ENCODE measurements at places on chromosomes 7 and 10.

GRCh38 chr7:133428876-133429275 is 176.0 kb downstream of the EXOC4 start:
- DNase-seq, result no peak

DNA sequence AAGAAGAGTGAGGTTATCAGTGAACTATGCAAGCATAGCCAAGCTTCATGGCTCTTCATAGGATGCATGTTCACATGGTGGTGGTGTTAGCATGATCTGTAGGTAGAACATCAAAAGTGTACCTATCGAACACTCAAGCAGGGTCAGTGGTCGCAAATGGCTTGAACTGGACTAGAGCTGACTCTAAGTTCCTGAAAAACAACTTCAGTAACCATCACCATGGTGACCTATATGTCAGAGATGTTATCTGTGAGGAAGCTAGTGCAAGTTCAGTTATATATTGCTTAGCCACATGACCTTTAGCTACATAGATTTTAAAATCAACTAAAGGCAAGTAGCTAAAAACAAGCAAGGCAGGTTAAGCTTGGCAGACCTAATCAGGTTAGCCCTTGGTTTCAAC is 163.1 kb upstream of the AGR3 start:
- DNase-seq, result no peak

- DNase-seq, result no peak
Observed at GRCh38 chr7:99191869-99192596, 15.9 kb downstream of the KPNA7 start.

DNA sequence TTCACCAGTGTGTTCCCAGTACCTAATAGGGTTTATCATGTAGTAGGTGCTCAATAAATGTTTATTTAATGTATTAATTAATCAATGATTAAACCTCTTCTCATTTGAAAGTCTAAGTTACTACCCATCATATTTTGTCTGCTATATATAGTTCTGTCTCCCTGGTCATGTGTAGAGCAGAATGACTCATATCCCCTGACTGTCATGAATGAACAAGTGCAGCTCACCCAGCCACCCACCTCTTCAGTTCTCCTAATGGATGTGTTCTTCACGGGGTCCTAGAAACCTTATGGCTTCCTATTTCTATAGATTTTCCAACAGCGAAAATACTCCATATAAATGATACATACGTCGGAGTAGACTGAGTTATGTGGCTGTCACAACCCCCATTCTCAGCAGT is 64.5 kb downstream of the HIF1AN start:
- DNase-seq, result no peak

GRCh38 chr10:73862011-73862410 is 12.3 kb downstream of the CAMK2G start:
- no peak for DNase-seq

DNA sequence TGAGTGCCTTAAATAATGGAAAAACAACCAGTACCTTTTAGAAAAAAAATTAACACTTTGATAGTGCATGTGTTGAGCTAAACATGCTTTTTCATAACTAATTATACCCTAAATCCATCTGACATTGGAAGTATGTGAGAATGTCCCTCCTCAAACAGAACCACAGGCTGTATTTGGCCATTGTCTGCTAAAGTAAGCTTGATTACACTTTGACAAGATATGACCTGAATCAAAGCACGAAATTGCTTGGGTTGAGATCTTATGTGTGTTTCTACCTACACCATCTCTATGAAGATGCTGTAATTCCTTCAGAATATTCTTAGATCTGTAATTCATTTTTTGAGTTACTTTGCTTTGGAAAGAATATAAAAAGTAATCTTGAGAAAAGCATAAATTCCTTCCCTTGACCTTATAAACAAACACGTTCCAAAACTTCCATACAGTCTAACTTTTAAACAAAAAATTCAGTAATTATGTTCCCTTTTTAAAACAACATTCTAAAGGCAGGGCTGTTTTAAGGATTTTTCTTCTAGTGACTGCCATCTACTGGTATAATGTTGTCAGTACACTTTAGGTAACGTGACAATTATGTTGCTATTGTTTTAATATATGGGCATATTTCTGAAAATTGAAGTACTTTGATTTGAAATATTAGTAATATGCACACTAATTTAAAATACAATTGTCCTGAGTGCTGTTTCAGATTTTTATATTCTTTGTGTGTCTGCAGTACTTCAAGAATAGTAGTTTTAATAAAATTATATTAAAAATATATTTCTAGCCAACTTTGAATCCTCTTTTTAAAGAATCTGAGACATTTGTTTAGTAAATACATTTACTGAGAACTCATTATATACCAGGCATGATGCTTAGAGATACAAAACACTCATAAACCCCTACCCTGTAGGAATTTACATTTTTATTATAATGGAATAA is 20.9 kb downstream of the CD36 start:
- DNase-seq, result no peak

DNA sequence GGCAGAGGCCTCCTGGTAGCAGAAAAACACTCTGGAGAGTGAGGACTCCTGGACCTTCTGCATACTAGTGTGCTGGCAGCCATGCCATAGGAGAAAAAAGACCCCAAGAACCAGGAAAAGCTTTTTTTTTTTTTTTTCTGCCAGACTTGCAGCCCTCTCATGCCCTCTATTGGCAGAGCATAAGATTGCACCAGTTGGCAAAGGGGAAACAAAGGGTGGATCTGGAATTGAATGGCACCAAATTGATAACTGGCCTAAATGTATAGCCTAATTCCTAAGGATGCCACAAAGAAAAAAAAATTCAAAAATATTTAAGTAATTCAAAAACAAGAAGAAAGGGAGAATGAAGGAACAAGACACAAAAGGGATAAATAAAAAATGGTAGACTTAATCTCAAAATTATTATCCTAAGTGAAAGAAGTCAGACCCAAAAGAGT is 112.5 kb upstream of the GHITM start:
- DNase-seq, result no peak

GRCh38 chr7:6346581-6346980 is 74.2 kb upstream of the CYTH3 start:
- no peak for DNase-seq

GRCh38 chr7:134083766-134084487 is 43.2 kb upstream of the LRGUK start:
- DNase-seq, result no peak

DNA sequence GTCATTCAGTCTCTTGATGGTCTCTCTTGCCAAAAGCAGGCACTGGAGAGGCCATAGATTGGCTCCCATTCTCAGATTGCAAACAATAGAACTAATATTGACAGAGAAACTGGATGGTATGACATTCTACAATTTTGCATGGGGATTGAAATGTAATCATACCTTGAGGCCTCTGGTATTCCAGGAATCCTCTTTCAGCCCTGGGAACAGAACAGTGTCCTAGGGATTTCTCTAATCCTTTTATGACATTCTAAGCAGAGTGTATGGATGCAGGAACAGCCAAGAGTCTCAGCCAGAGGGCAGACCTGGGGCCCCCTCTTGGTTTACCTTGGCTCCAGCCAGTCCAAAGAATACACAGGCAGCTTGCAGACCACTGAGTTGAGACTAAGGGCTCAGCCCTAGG is 206.4 kb downstream of the KCNMA1 start:
- DNase-seq, result no peak

DNA sequence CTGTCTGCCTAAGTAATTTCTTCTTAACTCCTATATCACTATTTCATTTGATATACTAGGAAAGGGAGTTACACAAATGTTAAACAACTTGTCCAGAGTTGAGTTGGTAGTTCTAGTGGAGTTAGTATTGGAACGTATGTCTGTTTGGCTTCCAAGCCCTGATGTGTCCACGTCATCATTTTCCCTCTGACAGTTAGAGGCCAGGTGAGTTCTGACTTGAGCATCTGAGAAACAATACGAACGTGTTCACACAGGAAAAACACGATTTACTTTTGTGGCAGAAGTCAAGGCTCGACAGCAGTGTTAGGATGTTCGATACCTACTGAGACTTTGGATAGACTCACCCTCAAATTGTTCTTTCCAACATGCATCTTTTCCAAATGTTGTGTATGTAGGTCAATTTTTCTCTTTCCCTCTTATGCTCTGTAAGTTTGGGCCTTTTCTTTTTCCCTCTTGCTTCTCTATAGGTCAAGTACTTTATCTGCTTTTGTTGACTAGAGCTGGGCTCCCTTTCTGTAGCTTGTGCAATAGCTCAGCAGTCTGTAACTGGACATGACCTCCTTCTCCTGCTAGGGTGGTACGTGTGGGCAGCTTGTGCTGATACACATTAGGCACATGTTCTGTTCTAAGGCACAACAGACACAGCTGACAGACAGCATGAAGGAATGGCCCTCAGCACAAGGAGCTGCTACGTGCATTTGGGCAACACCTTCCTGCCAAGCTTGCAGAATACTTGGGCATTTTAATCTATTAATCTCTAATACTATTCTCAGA is 222.9 kb downstream of the PTEN start:
- DNase-seq, result no peak
